ENCODE measurements at places on chromosomes 3 and 15. TPM values are rescaled to one million over a fixed set of nuclear protein-coding genes. Genes with fewer than 3 reads are reported as not detected.

GRCh38 chr15:57146506-57147201 lies 228.2 kb downstream of the TCF12 start:
- DNase-seq: peak; percentile 90

DNA sequence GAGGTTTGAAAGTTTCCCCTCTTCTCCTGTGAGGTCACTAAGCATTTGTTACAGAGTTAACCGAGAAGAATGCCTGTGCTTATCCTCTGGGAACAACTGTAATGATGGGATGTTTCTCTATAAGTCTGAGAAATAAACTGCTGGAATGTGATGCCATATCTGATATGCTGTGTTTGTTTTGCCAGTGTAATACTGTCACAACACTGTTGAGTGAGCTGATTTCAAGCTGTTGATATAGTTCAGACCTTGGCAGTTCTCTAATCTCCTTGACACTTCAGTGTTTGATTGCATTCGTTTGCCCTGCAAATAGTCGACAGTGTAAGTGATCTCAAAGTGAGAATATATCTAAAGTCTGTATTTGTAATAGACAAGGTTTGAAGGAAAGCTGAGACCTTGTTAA lies 73.3 kb downstream of the PTPRG start:
- DNase-seq: no peak

- DNase-seq: no peak
Measured at GRCh38 chr15:58062983-58063382, 2.5 kb downstream of the ALDH1A2 start.

DNA sequence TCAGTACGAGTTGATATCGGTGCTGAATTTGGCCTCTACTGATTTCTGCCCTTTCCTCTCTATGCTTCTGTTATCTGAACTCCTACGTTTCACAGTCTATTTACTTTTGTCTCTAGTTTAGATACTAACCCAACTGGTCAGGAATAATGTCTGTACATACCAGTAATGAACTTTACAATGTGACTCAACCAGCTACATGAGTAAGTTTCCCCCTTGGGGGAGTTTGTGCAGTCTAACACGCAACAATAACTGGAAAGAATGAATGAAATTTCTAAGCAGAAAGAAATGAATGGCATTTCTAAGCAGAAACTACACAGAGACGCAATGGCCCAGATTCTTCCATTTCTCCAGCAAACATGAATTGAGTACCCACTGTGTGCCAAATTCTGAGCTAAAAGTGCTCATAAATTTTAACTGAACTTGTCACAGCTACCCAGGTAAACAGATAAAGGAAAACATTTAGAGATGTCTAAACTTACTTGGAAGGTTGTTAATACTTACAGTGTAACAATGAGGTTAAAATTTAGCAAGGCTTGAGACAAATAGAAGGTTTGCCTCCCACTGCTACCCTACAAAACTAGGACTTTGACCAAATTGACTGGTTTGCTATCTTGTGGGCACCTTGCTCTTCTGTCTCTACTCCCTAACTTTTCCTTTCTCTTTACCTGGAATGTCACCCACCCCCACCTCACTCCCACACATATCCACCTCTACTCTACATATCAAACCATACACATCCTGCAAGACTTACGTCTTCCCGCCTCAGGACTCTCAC lies 11.6 kb downstream of the UPK1B start:
- no peak for DNase-seq

- DNase-seq: no peak
Measured at GRCh38 chr15:82751308-82751707, 41.6 kb upstream of the AP3B2 start.

LRRC31 gene
- not detected for total RNA-seq

- no peak for DNase-seq
Measured at GRCh38 chr15:77837649-77838025, 204.9 kb upstream of the LINGO1 start.

NEK10 gene
- 40.5 TPM for total RNA-seq

DNA sequence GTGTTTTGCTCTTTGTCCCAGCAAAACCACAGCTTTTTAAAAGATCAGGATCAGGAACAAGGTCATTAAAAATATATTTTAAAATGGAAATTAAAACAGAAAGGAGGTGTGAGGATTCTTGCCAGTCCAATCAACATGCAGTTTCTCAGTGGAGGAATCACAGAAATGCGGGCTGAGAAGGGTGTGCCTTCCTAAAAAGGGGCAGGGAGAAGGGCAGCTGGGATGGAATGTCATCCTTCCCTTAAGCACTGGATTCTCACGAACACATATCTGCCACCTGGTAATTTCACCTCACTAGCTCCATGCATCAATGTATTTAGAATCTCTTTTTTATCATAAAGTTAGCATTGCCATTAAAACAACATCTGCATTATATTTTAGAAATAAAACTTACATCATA lies 21.4 kb downstream of the ABI3BP start:
- no peak for DNase-seq

DNA sequence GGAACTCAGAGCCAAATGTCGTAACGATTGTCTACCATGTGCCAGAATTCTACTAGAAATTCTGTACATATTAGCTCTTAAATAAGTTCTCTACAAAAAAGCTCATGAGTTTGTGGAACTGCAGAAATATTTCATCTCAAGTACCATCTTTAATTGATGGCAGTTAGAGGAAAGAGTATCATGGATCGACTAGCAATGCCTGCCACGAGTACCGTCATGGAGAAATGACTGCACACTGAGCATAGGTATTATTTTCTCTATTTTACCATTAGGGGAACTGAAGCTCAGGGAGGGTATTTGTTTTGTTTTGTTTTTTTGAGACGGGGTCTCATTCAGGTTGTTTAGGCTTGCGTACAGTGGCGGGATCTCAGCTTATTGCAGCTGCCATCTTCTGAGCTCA lies 2.8 kb downstream of the RPUSD3 start:
- no peak for DNase-seq

GRCh38 chr15:69314736-69315135 lies 16.0 kb downstream of the PAQR5 start:
- no peak for DNase-seq

- no peak for DNase-seq
Measured at GRCh38 chr3:87287011-87287410, 10.6 kb upstream of the POU1F1 start.
